NCI-H526 treated with DMSO at 0.1 percent for 48 hours (cell line): ENCODE measurements at places on chromosomes 16 and 17.

- DNase-seq, result no peak
Measured at GRCh38 chr16:67936880-67937605, 393 bp upstream of the PSMB10 start.

- no peak for DNase-seq
Measured at GRCh38 chr16:49473773-49474172, 100.2 kb downstream of the C16orf78 start.

DNA sequence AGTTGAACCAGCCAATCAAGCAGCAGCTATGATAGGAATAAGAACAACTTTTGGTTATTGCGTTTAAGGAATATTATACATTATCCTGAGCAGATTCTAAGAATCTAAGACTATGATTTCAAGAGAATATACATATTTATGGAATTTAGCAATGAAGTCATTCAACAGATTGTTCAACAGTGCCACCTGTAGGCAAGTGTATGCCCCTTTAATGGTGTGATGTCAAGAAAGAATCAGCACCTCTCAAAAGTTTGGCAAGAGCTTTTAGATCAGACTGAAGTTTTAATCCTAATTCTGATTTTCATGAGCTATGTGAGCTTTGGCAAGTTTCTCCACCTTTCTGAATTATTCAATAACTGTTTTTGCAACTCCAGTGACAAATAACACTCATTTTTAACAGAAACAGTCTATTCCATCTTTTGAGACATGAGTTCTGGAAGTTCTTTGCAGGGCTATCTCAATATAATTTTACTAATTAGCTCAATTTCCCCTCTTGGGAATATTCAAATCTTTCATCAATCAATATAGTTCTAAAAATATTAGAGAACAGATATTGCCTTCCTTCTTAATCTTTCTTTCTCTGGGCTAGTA is 474.3 kb upstream of the TOM1L1 start:
- DNase-seq, result no peak

DNA sequence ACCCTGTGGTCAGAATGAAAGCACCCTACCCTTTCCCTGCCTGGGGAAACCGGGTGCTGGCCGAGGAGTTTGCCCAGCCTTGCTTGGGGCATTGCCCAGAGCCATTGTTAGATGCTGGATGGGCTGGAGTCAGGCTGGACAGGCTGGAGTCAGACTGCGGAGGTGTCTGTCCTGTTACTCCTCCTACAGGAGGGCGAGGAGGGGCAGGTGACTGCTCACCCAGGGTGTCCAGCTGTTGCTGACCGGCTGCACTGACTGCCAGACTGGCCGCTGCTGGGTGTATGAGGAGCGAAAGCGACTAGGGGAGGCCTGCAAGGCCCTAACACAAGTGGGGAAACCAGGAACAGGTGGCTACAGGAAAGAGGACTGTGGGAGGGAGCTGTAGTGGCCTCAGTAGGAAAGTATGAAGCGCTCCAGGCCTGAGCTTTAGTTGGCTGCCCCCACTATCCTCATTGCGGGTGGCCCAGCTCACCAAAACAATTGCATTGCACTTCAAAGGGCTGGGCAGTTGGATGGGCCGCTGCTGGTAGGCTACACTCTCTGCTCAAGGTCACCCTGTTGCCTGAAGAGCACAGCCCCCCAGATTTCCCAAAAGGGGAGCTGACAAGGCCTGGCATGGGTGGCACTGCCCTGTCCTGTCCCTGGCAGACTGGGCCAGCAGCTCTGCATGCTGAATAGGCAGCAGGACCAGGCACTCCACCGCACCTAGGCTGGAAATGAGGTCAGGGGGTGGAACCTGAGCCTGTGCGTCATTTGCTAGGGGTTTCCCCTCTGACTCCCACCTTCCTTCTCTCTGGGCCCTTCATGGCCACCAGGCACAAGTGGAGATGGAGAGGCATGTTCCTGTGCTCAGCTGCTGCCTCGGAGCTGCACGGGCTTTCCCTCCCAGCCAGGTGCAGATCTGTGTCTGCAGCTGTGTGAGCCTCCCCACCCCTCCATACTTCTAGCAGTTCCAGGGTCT is 18.4 kb downstream of the LDHD start:
- DNase-seq, result no peak

DNA sequence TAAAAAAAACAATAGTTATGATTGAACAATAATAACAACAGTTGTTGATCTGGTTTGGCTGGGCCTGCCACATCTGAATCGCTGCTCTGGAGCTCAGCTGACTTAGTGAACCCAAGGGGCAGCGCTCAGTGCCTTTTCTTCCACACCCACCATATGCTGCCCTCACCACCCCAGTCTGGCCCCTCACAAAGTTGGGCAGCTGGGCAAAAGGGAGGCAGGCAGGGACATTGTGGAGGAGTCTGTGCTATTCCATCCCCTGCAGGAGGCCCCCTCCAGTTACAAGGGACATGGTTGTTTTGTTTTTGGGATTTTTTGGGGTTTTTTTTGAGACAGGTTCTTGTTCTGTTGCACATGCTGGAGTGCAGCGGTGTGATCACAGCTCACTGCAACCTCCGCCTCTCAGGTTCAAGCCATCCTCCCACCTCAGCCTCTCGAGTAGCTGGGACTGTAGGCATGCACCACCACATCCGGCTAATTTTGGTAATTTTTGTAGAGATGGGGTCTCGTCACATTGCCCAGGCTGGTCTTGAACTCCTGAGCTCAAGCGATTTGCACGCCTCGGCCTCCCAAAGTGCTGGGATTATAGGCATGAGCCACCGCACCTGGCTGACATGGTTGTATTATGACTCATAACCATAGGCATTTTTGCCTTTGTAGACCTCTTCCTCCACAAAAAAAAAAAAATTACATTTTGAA is 8.6 kb upstream of the PECAM1 start:
- no peak for DNase-seq

DNA sequence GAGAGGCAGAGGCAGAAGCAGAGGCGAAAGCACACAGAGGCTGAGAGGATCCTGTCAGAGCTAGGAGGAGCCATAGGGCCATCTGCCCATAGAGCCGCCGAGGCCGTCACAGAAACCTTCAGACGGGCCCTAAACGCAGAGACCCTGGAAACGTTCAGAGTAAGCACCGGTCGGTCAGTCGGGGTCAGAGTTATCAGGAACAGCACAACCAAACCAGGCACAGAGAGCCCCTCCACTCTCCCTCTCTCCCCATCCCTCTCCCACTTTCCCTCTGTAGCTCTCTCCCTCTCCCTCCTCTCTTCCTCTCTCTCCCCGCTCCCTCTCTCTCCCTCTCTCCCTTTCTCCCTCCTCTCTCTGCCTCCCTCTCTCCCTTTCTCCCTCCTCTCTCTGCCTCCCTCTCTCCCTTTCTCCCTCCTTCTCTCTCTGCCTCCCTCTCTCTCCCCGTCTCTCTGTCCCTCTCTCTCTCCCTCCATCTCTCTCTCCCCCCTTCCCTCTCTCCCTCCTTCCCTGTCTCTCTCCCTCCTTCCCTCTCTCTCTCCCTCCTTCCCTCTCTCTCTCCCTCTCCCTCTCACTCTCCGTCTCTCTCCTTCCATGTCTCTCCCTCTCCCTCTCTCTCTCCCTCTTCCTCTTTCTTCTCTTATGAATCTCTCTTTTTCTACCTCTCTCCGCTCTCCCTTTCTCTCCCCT is 138.9 kb downstream of the C16orf95 start:
- DNase-seq, result no peak

- DNase-seq, result no peak
Measured at GRCh38 chr17:63023049-63023448, 57.0 kb downstream of the TANC2 start.

DNA sequence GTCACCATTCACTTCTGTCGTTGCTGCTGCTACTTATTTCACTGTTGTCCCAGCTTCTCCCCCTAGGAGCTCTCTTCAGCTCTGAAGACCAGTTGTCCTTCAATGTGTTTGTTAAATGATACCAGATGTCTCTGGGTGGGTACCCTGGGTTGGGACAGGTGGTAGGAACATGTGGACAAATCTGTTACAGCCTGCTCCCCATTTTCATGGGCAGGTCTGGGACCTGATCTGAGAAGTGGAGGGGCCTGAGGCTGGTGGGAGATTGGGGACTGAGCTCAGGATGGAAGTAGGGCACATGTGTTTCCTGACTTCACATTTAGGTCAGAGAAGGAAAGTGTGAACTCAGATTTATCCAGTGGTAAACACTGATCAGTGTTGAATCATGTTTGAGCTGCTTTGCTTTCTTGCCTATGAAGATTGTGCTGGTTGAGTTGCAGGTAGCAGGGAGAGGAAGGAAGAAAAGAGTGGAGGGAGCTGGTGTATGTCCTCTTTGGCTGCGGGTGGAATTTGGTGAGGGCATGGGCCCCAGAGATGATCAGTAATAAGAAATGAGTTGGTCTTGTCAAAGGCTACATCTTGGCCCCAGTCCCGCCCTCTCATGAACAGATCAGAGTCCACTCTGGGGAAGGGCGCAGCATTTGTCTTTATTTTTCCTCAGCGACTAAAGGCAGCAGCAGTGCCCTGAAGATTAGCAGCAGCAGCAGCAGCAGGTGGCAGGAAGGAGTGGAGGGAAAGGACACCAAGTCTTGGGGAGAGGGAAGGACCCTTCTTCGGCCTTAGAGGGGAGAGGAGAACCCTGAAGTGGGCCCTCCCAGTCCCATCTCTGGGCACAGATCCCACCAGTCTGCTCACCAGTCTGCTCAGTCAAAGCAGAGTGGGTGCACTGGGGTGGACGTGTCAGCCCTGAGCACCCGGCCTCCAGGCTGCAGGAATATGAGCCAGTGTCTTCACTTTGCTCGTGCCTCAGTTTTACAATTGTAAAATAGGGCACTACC is 6.1 kb upstream of the EFTUD2 start:
- DNase-seq, result no peak
